Effector CD4-positive, alpha-beta T cell (primary cell): ENCODE measurements at places on chromosomes 2 and 18.

DNA sequence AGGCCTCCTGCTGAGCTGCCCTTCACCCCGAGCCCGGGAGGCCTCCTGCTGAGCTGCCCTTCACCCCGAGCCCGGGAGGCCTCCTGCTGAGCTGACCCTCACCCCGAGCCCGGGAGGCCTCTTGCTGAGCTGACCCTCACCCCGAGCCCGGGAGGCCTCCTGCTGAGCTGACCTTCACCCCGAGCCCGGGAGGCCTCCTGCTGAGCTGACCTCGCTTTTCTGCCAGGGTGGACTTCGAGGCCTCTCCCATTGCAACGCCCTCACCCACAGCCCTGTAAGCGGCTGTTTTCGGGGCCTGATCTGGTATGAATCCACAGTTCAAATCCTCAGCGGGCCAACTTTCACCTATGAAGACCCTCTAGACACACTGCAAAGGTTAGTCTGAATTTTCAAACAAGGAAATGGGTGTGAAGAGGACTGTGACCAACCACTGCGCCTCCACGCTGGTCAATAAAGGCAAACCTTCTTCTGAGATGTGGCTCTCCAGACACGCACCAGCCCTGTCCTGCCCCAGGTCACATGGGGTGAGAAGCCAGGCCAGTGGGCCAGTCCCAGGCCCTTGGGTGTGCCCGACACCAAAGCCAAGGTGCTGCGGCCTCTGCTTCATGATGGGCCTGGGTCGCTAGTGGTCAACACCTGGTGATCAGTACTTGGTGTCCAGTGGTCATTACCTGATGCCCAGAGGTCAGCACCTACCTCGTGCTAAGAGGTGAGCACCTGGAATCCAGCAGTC is 225.1 kb upstream of the SALL3 start:
- DNase-seq = no peak

GRCh38 chr18:51363384-51363783 is 165.9 kb upstream of the MEX3C start:
- no peak for DNase-seq

DNA sequence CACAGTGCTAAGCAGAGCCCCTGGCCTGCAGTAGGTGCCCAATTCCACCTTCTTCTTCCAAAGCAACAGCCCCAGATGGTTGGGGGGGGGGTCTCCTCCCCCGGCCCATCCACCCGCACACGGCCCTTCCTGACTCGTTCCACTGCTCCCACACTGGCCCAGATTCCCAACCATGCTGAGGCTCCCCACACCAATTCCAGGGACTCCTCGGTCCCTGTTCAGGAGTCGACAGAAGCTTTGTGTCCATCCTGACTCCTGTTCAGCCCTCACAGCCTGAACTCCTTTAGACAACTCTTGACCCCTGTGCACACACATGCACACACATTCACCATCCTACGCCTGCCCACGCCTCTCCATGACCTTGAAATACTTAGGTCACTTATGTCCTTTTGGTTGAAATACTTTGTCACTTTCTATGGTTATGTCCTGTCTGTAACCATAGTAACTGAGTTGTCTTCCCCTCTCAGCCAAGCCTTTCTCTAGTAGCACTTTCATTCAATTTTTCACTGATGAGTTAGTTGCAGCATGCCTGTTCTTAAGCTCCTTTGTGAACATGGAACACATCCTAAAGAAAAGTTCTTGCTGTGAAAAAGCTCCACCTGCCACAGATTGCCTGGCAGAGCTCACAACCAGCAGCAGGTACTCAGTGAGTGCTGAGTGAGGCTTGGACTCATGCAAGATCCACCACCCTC is 225.8 kb downstream of the SEPTIN10 start:
- no peak for DNase-seq

GRCh38 chr18:25186871-25187270 is 165.1 kb downstream of the ZNF521 start:
- DNase-seq = no peak

DNA sequence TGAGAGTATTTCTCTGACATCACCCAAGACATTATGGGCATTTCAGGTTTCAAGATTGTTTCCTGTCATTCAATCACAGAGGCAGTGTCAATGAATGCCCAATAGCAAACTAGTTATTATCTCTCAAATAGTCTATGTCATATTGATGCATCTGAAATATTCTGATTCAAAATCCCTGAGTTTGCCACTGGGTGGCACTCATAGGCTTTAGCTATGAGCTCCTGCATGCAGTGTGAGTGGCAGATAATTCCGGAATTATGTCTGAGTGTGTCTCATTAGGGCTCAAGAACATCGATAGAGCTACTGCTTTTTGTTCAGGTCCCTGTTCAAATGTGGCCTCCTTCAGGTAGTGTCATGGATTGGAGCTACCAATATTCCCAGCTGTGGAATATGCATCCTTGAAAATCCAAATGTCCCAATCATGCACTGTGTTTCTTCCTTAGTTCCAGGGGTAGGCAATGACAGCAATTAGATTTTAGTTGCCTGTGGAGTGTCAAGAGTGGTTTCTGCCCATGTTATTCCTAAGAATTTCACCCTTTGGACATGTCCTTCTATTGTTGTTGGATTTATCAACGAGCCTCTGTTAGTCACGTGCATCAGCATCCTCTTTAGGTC is 7.8 kb upstream of the OR6B3 start:
- peak; percentile 26 for DNase-seq

GRCh38 chr2:139990646-139991335 is 1210.6 kb upstream of the NXPH2 start:
- DNase-seq = no peak

DNA sequence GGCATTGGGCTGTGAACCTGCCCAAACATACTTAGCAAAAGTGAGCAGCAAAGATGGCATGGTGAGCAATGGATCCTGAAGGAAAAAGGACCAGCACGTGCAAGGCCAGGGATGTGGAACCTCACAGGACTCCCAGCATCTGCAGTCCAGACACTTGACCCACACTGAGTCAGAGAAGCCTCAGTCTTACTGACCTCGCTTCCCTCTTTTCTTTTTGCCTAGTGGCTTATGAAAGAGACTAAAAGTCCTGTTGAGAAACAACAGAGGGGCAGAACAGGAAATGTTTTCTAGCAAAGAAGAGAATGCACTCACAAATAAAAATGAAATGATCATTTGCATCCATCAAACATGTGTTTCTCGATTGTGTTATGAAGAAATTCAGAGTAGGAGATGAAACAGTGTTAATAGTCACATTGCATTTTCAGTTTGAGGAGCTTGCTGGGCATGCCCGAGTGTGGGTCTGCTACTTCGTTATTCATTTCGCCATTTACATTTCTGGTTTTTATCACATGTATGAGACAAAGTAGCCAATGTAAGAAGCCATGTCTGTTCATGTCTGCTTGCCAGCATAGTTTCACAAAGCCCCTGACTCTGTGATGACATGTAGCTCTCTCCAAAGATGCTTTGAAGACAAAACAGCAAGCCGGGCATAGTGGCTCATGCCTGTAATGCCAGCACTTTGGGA is 118.4 kb downstream of the INO80D start:
- no peak for DNase-seq

- DNase-seq = no peak
Measured at GRCh38 chr2:210991107-210991506, 434.7 kb downstream of the CPS1 start.

GRCh38 chr18:6255886-6256285 is 158.8 kb downstream of the L3MBTL4 start:
- DNase-seq = no peak

DNA sequence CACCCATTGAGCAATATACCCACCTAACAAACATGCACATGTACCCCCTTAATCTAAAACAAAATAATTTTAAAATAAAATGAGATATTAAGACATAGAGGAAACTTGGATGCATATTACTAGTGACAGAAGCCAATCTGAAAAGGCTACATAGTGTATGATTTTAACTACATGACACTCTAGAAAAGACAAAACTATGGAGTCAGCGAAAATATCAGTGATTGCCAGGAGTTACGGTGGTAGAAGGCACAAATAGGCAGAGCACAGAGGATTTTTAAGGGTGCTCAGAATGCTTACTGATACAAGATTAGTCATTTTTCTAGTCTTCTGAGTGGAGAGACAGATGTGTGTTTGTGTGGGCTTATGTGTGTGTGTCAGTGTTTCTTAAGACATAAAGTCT is 656.6 kb downstream of the NR4A2 start:
- DNase-seq = no peak

- no peak for DNase-seq
Measured at GRCh38 chr18:44609181-44609941, 71.3 kb upstream of the SETBP1 start.

DNA sequence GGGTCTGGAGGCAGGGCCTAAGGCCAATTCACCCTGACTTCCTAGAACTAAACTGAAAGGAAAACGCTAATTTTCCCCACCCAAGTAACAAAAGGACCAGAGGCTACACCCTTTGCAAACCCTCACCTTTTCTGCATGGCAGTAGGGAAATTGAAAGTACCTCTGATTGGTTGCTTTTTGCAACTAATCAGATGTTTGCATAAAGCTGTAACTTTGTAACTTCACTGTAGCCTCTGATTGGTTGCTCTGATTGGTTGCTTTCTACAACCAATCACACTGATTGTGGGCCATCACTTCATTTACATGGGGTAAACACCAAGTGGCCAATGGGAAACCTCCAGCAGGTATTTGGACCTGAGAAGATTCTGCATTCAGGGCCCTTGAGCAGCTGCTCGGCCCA is 20.8 kb downstream of the EIPR1 start:
- no peak for DNase-seq

GRCh38 chr2:238294393-238295143 is 6.2 kb upstream of the PER2 start:
- DNase-seq = no peak

- DNase-seq = no peak
Measured at GRCh38 chr2:133801946-133802345, 233.7 kb upstream of the NCKAP5 start.

DNA sequence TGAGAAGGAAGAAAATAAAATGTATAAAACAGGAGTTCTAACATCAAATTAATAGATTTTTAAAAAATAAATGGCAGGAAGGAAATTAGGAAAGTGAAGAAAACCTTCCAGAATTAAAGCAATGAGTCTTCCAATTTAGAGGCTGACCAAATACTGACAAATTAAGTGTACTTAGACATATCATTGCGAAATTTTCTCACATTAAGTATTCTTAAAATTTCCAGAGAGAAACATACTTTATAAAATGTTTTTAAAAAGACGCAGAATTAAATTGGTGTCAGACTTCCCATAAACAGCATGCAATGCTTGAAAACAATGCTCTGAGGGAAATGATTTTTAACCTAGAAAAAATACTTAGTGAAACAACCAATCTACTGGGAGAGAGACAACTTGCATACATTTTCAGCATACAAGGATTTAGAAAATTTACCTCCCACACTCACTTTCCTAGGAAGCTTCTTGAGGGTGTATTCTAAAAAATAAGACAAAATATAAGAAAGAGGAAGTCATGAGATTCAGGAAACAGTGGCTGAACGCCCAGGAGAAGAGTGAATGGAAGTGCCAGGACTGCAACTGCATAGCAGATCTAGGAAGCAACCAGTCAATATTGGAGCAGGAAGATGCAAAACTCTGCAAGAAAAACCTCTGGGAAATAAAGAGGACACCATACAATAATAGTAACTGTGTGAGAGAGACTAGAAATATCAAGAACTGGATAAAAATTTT is 339.9 kb downstream of the ADCYAP1 start:
- no peak for DNase-seq

DNA sequence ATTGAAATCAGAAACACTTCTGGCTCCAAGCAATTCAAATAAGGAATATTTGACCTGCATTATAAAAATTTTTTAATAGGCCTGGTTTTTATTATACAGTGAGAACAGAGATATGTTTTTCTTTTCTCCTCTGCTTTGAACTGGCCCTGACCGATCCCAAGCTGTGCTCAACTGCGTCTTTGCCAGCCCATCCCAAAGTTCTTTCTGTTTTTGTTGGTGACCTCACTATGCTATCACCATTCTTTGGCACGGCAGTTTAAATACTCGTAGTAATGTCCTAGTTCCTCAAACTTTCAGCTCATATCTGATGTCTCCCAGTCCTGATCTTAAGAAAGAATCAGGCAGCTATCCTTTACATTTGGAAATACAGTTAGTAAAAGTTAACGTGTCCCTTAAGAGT is 42.3 kb upstream of the NETO1 start:
- no peak for DNase-seq

GRCh38 chr2:222303828-222304736 is 5.3 kb upstream of the PAX3 start:
- DNase-seq = no peak

DNA sequence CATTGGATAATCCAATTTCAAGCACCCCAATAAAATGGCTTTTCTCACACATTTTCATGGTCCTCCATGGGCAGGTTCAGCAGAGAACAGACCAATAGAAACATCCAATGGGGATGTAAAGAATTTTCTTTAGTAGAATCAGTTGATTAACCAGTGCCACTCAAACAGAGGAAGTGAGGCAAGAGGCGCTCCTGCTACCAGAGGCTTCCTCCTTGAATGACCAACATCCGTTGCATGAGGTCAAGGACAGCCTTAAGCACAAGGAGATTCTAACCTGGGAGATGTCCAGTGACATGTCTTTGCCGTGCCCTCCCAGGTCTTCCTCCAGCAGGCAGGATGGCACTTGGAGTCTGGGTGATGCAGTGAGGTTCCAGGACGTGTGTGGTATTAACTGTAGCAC is 146.6 kb downstream of the PIEZO2 start:
- no peak for DNase-seq

DNA sequence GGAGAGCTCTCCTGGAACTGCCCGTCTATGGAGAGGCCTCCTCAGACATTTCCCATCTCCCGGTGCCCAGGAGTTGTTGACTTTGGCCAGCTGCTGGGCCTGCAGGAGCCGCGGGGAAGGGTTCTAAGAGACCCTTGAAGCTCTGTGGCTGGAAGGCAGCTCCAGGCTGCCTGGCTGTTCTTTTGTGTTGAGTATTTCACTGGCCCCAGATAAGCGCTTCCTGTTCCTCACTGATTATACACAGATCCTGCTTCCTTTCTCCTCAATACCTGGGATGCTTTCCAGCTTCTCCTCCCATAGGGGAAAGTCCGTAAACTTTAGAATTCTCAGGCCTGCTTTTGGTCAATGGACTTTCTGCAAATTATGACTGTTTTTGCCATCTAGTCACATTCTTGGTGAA is 57.8 kb downstream of the TGOLN2 start:
- no peak for DNase-seq
